ENCODE measurements at places on chromosomes 13 and 19.

GRCh38 chr19:33612928-33613619 is 8.7 kb upstream of the CHST8 start:
- no peak for DNase-seq

GRCh38 chr13:38444904-38445303 is 95.3 kb downstream of the UFM1 start:
- no peak for DNase-seq

DNA sequence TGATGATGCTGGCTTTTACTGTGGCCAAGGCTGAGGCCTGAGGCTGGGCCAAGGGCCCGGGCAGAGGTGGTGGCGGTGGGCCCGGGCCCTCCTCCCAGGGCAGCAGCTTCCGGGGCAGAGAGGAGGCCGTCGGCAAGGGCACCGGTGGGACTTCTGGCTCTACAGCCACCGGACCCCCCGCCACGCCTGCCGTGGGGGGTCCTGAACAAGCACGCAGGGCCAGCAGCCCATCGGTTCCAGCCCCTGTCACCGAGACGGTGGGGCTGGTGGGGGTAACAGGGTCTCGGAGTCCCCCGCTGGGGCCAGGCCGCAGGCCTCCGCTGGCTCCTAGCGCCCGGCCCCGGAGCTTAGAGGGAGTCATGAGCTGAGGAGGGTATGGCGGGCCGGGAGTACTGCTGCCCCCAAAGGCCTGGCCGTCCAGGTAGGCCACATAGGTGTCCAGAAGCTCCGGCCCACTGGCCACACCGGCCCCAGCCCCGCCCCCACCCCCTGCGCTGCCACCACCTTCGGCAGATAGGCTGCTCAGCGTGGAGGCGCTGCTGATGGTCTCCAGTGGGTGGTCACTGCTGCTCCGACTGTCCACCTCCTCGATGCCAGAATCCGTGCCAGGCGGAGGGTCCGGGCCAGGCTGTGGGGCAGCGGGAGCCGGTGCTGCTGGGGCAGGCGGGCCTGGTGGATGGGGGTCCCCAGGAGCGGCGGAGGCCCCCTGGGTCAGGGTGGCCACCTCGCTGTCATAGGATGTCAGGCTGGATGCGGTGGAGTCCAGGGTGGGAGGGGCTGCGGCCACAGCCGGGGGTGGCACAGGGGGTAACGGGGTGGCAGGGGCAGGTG is 17.3 kb downstream of the C19orf81 start:
- DNase-seq, result no peak

GRCh38 chr13:110062777-110063442 is 244.0 kb downstream of the COL4A1 start:
- no peak for DNase-seq

GRCh38 chr13:99854366-99854765 is 117.2 kb downstream of the ZIC5 start:
- no peak for DNase-seq

GRCh38 chr13:34533941-34534340 is 408.1 kb upstream of the NBEA start:
- DNase-seq, result no peak

DNA sequence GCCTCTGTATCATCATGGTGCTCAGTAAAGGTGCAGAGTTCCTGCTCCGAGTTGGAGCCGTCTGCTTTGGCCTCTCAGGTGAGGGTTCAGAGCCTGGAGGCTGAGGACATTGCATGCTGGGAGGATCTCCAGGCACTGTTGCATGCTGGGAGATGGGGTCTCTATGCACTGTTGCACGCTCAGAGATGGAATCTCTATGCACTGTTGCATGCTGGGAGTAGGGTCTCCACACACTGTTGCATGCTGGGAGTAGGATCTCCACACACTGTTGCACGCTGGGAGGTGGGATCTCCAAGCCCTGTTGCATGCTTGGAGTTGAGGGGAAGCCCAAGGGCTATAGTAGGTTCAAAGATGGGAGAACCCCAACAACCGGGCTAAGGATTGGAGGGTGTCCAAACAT is 8.3 kb downstream of the CACNG6 start:
- DNase-seq, result no peak

DNA sequence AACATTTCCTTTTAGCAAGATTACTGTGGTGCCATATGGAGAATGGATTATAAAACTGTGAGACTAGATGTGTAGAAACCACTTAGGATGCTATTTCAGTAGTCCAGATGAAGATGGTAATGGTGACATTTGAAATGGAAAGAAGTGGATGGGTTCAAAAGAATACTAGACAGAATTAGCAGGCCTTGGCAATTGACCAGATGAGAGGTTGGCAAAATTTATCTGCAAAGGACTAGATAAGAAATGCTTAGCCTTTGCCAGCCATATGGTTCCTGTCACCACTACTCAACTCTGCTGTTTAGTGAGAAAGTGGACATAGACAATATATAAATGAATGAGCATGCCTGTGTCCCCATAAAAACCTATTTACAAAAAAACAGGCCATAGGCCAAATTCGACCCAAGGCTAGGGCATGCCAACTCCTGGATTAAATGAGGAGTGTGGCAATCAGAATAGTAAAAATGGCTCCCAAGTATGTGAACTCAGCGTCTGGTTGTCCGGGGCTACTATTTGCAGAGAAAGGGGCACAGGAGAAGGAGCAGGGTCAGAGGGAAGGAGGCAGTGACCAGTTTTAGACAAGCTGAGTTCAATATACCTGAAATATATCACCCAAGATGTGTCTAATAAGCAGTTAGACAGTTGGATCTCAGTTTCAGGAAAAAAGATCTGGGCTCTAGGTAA is 98.4 kb downstream of the ENOX1 start:
- no peak for DNase-seq

GRCh38 chr13:109706015-109706715 is 80.2 kb downstream of the IRS2 start:
- no peak for DNase-seq

GRCh38 chr13:57636816-57637215 is 5.3 kb downstream of the PCDH17 start:
- no peak for DNase-seq
